ENCODE measurements at places on chromosomes 6 and 20. TPM values are rescaled to one million over a fixed set of nuclear protein-coding genes. Genes with fewer than 3 reads are reported as not detected.

DNA sequence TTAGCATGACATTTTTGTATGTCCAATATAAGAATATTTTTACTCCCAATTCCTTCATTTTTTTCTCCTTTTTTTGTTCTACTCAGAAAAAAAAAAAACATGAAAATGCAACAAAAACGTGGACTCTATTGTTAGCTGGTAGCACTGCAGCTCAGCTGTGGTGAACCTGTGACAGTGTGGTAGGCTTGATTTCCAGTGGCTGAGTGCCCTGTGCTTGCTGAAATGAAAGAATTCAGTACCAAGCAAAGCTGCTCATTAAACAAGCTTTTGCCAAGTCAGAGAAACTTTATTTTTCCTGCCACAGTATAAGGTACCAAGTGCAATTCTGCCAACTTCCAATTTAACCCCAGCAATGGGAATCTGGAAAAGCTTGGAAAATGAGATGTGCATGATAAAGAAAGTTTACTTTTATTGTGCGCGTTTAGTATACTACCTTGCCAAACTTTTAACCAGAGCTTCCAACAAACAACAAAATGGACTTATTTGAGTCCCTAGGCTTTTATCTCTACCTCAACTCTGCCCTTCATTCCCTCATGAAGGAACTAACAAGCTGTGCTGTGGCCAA is 215.2 kb downstream of the SLC35F1 start:
- no peaks in the 10 kb centered on the region for H3K36me3 ChIP-seq
- no peaks in the 10 kb centered on the region for H3K27me3 ChIP-seq
- DNase-seq = no peak
- H3K4me1 ChIP-seq = no peaks in the 10 kb centered on the region

DNA sequence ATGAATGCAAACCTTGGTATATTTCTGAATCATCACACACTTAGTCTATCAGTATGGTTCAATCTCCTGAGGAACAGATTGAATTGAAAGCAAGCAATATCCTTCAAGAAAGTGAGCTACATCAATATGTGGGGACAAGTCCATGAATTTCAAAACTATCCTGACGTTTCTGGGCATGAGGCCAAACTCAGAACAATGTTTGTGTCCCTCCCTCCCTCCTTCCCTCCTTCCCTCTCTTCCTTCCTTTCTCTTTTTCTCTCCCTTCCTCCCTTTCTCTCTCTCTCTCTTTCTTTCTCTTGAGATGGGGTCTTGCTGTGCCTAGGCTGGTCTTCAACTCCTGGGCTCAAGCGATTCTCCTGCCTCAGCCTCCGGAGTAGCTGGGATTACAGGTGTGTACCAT is 27.9 kb upstream of the SYNCRIP start:
- H3K4me3 ChIP-seq = peak overlapping the region; percentile 19
- peak overlapping the region; percentile 4 for H3K27ac ChIP-seq
- H3K36me3 ChIP-seq = peaks cover 45% of the 10 kb centered on the region
- no peaks in the 10 kb centered on the region for H3K27me3 ChIP-seq
- peak; percentile 83 for DNase-seq

DNA sequence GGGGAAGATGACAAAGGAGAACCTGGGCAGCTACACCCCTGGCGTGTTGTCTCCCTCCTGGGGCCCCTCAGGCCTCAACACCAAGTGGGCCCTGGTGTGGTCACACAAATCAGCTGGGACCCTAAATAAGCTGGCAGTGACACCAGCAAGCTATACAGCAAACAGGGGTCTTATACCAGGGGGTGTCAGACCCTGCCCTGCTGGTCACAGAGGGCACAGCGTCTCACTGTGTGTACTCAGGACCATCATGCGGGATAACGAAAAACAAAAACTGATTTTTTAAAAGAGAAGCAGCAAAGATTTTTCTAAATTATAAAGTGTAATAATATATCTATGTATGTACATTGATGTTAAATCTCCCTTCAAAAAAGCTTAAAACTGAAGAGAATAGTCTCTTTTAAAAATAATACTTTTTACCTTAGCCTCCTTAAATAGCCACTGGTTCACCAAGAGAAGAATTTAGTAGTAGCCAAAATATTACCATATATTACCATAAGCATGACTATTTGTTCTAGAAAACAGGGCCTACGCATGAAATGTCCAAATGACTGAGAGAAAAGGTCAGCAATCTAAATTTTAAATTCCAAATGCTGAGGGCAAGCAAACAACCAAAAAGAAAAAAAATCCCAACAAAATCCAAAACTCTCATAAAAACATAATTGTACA is 220.4 kb downstream of the KIF16B start:
- H3K4me1 ChIP-seq = no peaks in the 10 kb centered on the region
- no peaks in the 10 kb centered on the region for H3K27me3 ChIP-seq
- no peaks in the 10 kb centered on the region for H3K36me3 ChIP-seq
- H3K4me3 ChIP-seq = no peak overlapping the region
- no peak for DNase-seq

DNA sequence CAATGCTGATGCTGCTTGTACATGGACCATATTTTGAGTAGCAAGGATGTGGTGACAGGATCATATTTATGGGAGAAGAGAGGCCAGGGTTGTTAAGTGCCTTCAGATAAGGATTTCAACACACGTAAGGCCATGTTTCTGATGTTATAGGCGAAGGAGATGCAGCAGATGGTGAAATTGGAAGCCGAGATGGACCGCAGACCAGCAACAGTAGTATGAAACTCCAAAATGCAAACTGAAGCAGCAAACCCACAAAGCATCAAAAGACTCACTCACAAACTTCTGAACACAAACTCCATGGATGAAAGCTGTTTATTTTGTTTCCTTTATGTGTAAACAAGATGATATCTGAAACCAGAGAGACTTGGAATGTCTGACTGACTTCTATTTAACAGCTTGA is 35.6 kb upstream of the LAMP5 start:
- peaks cover 11% of the 10 kb centered on the region for H3K27me3 ChIP-seq
- H3K4me1 ChIP-seq = no peaks in the 10 kb centered on the region
- H3K36me3 ChIP-seq = no peaks in the 10 kb centered on the region
- H3K27ac ChIP-seq = no peak overlapping the region
- no peak for DNase-seq

- H3K4me1 ChIP-seq = peaks cover 8% of the 10 kb centered on the region
- no peaks in the 10 kb centered on the region for H3K36me3 ChIP-seq
- no peak overlapping the region for H3K27ac ChIP-seq
- no peak for DNase-seq
- H3K4me3 ChIP-seq = no peak overlapping the region
Observed at GRCh38 chr6:73078333-73078862, 146.9 kb downstream of the KHDC1L start.

DNA sequence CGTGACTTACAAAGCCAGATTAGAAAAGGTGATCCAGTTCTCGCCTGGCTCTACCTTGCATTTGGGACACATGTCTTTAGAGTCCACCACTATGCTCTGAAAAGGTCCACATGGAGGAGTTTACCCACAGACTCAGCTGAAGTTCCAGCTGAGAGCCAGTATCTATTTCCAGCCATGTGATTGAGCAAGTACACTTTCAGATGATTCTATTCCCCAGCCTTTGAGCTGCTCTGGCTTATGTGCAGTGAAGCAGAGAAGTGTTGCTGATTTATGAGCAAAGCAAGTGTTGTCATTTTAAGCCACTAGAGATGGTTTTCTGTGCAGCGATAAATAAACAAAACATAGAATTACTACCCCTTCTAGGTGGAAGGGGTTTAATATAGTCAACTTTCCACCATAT is 520.8 kb upstream of the RNF217 start:
- DNase-seq = no peak
- peaks cover 11% of the 10 kb centered on the region for H3K4me1 ChIP-seq
- H3K27me3 ChIP-seq = no peaks in the 10 kb centered on the region

Gene NRN1
- not detected for total RNA-seq

Measured in MCF 10A (cell line).